T-helper 9 cell (primary cell): ENCODE measurements at places on chromosomes 2 and 18.

DNA sequence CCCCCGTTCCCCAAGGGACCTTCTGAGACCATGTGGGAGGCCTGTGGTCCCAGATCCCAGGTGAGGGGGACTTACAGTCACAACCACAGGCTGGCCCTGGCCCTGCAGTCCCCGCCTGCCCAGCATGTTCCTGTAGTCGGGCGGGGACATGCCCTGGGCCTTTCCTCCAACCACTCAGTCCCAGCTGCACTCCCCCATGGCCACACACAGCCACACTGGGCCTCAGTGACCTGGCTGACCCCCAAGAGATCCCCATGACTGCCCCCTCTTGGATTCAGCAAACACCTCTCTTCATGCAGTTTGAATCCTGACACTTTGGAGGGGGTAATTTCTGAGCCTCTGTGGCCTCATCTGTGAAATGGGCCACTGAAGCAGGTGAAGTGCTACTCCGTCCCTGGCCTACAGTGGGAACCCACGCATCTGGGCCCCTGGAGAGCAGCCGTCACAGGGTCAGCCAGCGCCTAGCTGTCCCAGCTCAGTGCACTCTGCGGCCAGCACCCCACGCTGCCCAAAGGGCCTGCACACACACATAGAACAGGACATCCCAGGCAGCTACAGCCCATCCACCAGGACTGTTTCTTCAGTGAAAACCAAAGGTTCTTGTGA lies 12.7 kb upstream of the ARHGEF4 start:
- no peak for DNase-seq

DNA sequence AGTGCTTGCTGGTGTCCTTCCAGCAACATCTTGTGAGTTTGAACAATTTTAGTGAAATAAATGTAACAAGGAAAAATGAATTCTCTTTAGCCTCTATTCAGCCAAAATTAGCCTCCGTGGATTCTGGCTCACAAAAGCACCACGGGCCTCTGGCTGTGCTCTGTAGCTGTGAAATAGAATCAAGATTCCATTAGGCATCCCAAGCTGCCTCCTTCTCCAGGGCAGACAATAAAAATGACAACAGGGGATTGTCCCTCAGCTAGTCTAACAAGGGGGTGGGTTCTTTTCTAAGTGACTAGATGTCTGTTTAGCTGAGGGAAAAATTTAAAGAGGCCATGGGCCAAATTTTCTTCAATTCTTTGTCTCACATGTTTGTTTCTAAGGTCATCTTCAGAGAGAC lies 254.7 kb upstream of the FIGN start:
- DNase-seq = no peak

GRCh38 chr2:172377408-172377807 lies 50.0 kb upstream of the ITGA6 start:
- DNase-seq = no peak

GRCh38 chr2:96867756-96868554 lies 1.9 kb downstream of the SEMA4C start:
- DNase-seq = peak; percentile 28

GRCh38 chr18:65651192-65651591 lies 99.6 kb upstream of the CDH7 start:
- no peak for DNase-seq
